ENCODE measurements at places on chromosomes 13 and 19. TPM values are rescaled to one million over a fixed set of nuclear protein-coding genes. Genes with fewer than 3 reads are reported as not detected.

DNA sequence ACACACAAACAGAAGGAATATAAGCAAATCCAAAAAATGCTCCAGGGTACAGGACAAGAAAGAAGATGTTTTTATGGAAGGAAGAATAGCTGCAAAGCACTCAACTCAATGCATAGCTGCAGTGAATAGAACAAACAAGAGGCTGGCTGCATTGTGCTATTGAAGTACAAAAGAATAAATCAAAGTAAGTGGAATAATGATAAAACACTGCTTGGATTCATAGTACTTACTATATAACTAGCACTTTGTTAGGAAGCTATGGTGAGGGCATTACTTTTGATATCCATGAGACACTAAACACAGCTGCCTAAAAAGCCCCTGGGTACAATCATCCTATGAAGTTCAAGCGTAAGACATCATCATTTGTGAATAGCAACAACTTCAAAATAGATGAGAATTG lies 350.1 kb downstream of the PCDH9 start:
- H3K4me3 ChIP-seq = no peak overlapping the region
- no peak for DNase-seq
- no peaks in the 10 kb centered on the region for H3K4me1 ChIP-seq
- H3K27me3 ChIP-seq = no peaks in the 10 kb centered on the region
- no peaks in the 10 kb centered on the region for H3K36me3 ChIP-seq
- H3K27ac ChIP-seq = no peak overlapping the region

The APOC4 gene
- total RNA-seq = not detected

The IL11 gene
- 0.42 TPM for total RNA-seq

GRCh38 chr19:1052349-1052975 lies 12.6 kb downstream of the ABCA7 start:
- no peak overlapping the region for H3K27ac ChIP-seq
- no peaks in the 10 kb centered on the region for H3K4me1 ChIP-seq
- H3K4me3 ChIP-seq = no peak overlapping the region
- DNase-seq = peak; percentile 70
- no peaks in the 10 kb centered on the region for H3K36me3 ChIP-seq

The DMKN gene
- not detected for total RNA-seq
